ENCODE measurements at places on chromosomes 1 and 21. TPM values are rescaled to one million over a fixed set of nuclear protein-coding genes. Genes with fewer than 3 reads are reported as not detected.

- H3K36me3 ChIP-seq = no peaks in the 10 kb centered on the region
- DNase-seq = no peak
- H3K4me1 ChIP-seq = no peaks in the 10 kb centered on the region
- H3K27ac ChIP-seq = no peak overlapping the region
- no peaks in the 10 kb centered on the region for H3K27me3 ChIP-seq
These were observed 8.1 kb upstream of the LBR start for GRCh38 chr1:225435957-225436392.

- peaks cover 12% of the 10 kb centered on the region for H3K36me3 ChIP-seq
- no peaks in the 10 kb centered on the region for H3K27me3 ChIP-seq
- DNase-seq = no peak
- no peak overlapping the region for H3K4me3 ChIP-seq
These were observed 5.5 kb downstream of the PAQR7 start for GRCh38 chr1:25869909-25870606.

DNA sequence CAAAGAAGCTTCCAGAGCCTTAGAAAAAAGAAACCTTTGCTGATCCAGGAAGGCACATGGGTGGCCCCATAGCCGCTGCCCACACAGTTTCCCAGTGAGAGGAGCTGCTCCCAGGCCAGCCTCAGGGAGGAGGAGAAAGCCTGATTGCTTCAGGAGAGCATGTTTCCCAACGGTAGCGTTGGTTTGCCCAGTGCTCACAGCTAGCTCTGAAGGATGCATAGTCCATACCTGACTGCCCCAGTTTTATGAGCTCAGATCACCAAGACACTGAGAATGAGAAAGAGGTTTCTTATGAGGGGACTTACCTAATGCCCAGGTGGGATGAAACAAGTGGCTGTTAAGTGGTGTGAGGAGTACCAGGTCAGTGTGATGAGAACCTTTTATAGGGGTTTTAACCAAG, at the start of gene CRNN:
TSS of gene CRNN (minus strand) at position 355 of the 400 bp plus-strand sequence. CDS start 2,030 bp downstream, outside the sequence.
- DNase-seq = no peak
- no peaks in the 10 kb centered on the region for H3K4me1 ChIP-seq
- no peak within 1 kb of the TSS for H3K27ac ChIP-seq
- peaks cover 3% of the 10 kb centered on the region for H3K27me3 ChIP-seq
- no peak within 1 kb of the TSS for H3K4me3 ChIP-seq

- H3K4me3 ChIP-seq = no peak overlapping the region
- no peak overlapping the region for H3K27ac ChIP-seq
- peaks cover 23% of the 10 kb centered on the region for H3K36me3 ChIP-seq
- H3K4me1 ChIP-seq = peaks cover 8% of the 10 kb centered on the region
- H3K27me3 ChIP-seq = no peaks in the 10 kb centered on the region
- no peak for DNase-seq
These were observed 9.4 kb downstream of the RUSC1 start for GRCh38 chr1:155329980-155330598.

DNA sequence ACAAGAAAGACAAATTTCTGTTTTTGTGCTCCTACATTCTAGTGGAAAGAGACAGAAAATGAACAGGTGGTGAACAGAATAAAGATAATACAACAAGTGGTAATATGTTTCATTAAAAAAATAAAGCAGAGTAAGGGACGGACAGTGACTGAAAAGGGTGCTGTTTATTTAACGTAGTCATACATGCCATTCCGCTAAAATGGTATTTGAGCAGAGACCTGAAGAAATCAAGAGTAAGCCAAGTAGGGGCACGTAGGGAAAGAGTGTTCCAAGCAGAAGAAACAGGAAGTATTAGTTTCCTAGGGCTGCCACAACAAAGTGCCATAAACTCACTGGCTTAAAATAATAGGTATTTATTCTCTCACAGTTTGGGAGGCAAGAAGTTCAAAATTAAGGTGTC, 65.6 kb upstream of the KCTD3 start:
- DNase-seq = no peak
- H3K27ac ChIP-seq = no peak overlapping the region
- no peaks in the 10 kb centered on the region for H3K27me3 ChIP-seq
- peaks cover 7% of the 10 kb centered on the region for H3K4me1 ChIP-seq
- no peaks in the 10 kb centered on the region for H3K36me3 ChIP-seq
- H3K4me3 ChIP-seq = no peak overlapping the region

GRCh38 chr1:53651356-53651755, 87.6 kb downstream of the GLIS1 start:
- no peaks in the 10 kb centered on the region for H3K36me3 ChIP-seq
- no peak overlapping the region for H3K27ac ChIP-seq
- H3K4me1 ChIP-seq = no peaks in the 10 kb centered on the region
- H3K27me3 ChIP-seq = peaks cover 10% of the 10 kb centered on the region

DNA sequence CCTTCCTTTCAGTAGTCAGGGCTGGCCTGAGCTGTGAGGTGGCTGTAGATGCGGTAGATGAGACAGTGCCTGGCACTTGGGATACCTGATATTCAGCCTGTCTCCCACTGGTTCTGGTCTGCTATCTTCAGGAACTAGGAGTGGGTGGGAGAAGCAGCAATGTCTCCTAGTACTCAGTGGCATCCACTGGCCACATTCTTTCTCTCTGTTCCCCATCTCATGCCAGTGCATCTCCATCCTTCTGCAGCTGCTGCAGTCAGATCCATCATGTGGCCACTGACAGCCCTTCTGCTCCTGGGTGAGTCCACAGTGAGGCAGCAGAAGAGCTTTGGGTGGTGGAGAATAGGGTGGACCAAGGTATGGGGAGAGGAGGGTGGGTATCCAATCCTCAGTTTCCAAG, 1.1 kb downstream of the FCRLB start:
- no peaks in the 10 kb centered on the region for H3K27me3 ChIP-seq
- H3K4me1 ChIP-seq = peaks cover 21% of the 10 kb centered on the region
- no peak overlapping the region for H3K27ac ChIP-seq

GRCh38 chr1:203300441-203301330, 4.6 kb upstream of the BTG2 start:
- no peaks in the 10 kb centered on the region for H3K36me3 ChIP-seq
- no peak for DNase-seq
- H3K4me3 ChIP-seq = no peak overlapping the region
- H3K27me3 ChIP-seq = no peaks in the 10 kb centered on the region
- peaks cover 34% of the 10 kb centered on the region for H3K4me1 ChIP-seq
- H3K27ac ChIP-seq = no peak overlapping the region

The PLCH2 gene
- 74.0 TPM for polyA plus RNA-seq

The INAVA gene
- 18.7 TPM for polyA plus RNA-seq

The HPCAL4 gene
- polyA plus RNA-seq = not detected

The IRF6 gene
- 476 TPM for polyA plus RNA-seq

Measured in keratinocyte (primary cell).